ENCODE measurements at places on chromosomes 6 and 20. TPM values are rescaled to one million over a fixed set of nuclear protein-coding genes. Genes with fewer than 3 reads are reported as not detected.

DNA sequence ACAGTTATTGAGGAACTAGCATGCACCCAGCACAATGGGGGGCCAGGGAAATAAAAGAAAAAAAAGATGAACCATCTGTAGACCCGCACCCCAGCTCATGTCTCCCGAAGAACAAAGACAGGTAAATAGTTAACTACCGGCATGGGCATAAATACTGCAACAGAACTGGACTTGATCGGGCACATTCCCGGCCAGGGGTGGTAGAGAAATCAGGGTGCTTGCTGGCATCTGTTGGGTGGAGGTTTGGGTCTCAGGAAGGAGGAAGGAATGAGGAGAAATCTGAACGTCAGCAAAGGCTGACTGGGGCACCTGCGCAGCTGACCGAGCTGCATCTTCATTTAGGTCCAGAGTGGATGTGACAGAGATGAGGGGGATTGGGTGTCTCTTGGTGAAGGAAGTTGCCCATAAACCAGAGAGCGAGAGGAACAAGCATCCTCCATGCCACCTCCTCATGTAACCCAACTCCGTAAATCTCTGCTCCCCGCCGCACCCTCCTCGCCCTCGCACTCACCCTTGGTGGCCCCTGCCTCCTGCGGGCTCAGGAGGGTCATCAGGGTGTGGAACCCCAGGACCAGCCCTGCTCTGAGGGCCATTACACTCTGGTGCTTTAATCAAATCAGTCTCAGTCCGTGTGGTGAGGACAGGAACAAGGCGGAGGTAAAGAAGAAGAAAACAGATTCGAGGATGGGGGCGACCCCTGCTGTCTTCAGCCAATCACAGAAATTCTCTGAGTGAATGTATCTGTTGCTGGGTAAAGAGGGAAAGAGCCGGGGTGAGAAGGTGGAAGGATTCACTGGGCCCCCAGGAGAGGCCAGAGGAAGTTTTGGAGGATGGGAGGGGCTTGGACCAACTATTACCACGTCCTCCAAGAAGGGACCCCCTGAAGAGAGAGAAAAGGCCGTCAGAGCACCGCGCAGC lies at the start of gene HLA-DOA:
Gene HLA-DOA (minus strand): TSS at position 648 of the 918 bp plus-strand sequence.
- no peak within 1 kb of the TSS for H3K27ac ChIP-seq
- no peaks in the 10 kb centered on the region for H3K36me3 ChIP-seq
- H3K4me3 ChIP-seq: no peak within 1 kb of the TSS
- H3K4me1 ChIP-seq: no peaks in the 10 kb centered on the region

GRCh38 chr6:111159633-111160032 lies 72.3 kb downstream of the SLC16A10 start:
- no peaks in the 10 kb centered on the region for H3K27me3 ChIP-seq
- no peak overlapping the region for H3K4me3 ChIP-seq
- DNase-seq: no peak
- no peak overlapping the region for H3K27ac ChIP-seq

GRCh38 chr6:118724211-118724610 lies 72.8 kb upstream of the CEP85L start:
- peaks cover 2% of the 10 kb centered on the region for H3K4me1 ChIP-seq
- H3K27me3 ChIP-seq: no peaks in the 10 kb centered on the region
- peak; percentile 66 for DNase-seq
- H3K36me3 ChIP-seq: no peaks in the 10 kb centered on the region

DNA sequence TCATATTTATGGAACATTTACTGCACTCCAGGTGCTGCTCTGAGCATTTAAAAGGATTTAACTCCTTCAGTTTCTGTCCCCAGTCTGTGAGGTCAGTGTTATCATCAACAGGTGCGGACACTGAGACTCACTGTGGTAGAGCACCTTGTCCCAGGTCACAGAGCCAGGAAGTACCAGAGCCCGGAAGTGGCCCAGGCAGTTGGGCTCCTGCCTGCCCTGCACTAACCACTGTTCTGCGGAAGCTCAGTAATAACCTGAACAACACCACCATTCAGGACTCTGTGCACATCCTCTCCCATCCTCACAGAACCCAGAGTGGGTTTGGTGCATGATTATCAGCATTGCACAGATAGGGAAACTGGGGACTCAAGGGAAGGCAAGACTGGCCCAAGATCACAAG lies 16.8 kb upstream of the SIRPG start:
- no peaks in the 10 kb centered on the region for H3K36me3 ChIP-seq
- H3K27ac ChIP-seq: no peak overlapping the region
- no peak for DNase-seq
- no peak overlapping the region for H3K4me3 ChIP-seq
- H3K4me1 ChIP-seq: no peaks in the 10 kb centered on the region

- no peak for DNase-seq
- no peak overlapping the region for H3K27ac ChIP-seq
- H3K36me3 ChIP-seq: no peaks in the 10 kb centered on the region
- no peaks in the 10 kb centered on the region for H3K4me1 ChIP-seq
These were observed 205.9 kb downstream of the HACE1 start for GRCh38 chr6:104653781-104654180.

DNA sequence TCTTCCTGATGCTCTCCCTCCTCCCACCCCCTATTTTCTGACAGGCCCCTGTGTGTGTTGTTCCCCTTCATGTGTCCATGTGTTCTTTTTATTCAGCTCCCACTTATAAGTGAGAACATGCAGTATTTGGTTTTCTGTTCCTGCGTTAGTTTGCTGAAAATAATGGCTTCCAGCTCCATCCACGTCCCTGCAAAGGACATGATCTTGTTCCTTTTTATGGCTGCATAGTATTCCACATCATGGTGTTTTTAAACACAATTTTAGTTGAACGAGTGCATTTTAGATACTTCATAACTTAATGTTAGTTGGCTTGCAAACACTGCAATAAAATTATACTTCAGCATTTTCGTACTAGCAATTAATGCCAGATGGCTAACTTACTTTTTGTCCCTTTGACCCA lies 28.5 kb downstream of the COL9A1 start:
- no peak overlapping the region for H3K27ac ChIP-seq
- H3K4me3 ChIP-seq: no peak overlapping the region
- no peaks in the 10 kb centered on the region for H3K36me3 ChIP-seq
- DNase-seq: no peak
- no peaks in the 10 kb centered on the region for H3K4me1 ChIP-seq

- no peaks in the 10 kb centered on the region for H3K27me3 ChIP-seq
- no peak for DNase-seq
- H3K36me3 ChIP-seq: no peaks in the 10 kb centered on the region
- no peak overlapping the region for H3K27ac ChIP-seq
- no peak overlapping the region for H3K4me3 ChIP-seq
These were observed 218.7 kb downstream of the FUT9 start for GRCh38 chr6:96234444-96234843.

- H3K27ac ChIP-seq: no peak overlapping the region
- H3K27me3 ChIP-seq: no peaks in the 10 kb centered on the region
- peaks cover 18% of the 10 kb centered on the region for H3K4me1 ChIP-seq
- H3K4me3 ChIP-seq: no peak overlapping the region
These were observed 59.3 kb upstream of the ZNF217 start for GRCh38 chr20:53652859-53653517.

DNA sequence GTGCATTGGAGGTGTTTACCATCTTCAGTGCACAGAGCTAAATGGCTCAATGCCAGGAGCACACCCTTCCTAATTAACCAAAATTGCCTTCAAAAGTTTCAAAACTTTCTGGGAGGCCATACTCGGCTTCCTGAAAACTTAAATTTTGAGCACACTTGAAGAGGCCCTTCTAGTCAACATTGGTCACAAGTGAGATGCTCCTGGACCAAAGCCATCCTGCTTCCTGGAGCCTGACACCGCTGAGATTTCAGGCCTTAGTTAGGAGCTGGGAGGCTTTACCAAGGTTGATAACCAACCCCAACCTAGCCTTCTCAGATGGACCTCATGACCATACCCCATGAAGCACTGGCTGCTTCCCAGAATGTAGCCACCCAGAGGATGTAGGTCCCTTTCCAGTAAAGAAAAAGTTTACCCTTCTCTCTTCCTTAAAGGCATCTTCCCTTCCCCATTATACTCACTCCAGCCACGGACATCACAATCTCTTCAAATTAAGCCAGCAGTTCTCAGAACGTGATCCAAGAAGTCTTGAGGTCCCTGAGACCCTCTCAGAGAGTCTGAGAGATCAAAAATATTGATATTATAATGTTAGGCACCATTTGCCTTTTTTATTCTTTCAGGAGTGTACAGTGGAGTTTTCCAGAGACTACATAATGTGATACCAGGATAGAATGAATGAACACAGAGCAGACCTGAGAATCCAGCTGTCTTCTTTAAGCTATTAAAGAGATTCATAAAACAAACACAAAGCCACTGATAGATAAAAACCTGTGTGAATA lies 32.8 kb upstream of the SPTLC3 start:
- no peaks in the 10 kb centered on the region for H3K36me3 ChIP-seq
- DNase-seq: no peak
- H3K27me3 ChIP-seq: no peaks in the 10 kb centered on the region
- no peaks in the 10 kb centered on the region for H3K4me1 ChIP-seq
- H3K27ac ChIP-seq: no peak overlapping the region
- no peak overlapping the region for H3K4me3 ChIP-seq

- DNase-seq: no peak
- H3K36me3 ChIP-seq: no peaks in the 10 kb centered on the region
- H3K27ac ChIP-seq: no peak overlapping the region
- H3K27me3 ChIP-seq: no peaks in the 10 kb centered on the region
- no peak overlapping the region for H3K4me3 ChIP-seq
These were observed 86.0 kb downstream of the ALDH8A1 start for GRCh38 chr6:134863763-134864510.

- H3K4me3 ChIP-seq: no peak overlapping the region
- no peaks in the 10 kb centered on the region for H3K27me3 ChIP-seq
- no peaks in the 10 kb centered on the region for H3K36me3 ChIP-seq
- H3K27ac ChIP-seq: no peak overlapping the region
- H3K4me1 ChIP-seq: no peaks in the 10 kb centered on the region
- DNase-seq: no peak
These were observed 305 bp downstream of the IL17A start for GRCh38 chr6:52186480-52186879.

ABHD16B gene
- total RNA-seq: not detected

BHLHE23 gene
- not detected for total RNA-seq

MAFB gene
- 7.7 TPM for total RNA-seq

SPDEF gene
- total RNA-seq: under 0.01 TPM

PAK5 gene
- total RNA-seq: not detected

FKBP1C gene
- 0.26 TPM for total RNA-seq
